Aorta (tissue), 5 donors: ENCODE measurements at places on chromosomes 12 and 14.

GRCh38 chr12:126588586-126589249 is 1523.5 kb downstream of the AACS start:
- no peak for DNase-seq

- DNase-seq: no peak
Measured at GRCh38 chr12:123807670-123808069, 45.6 kb downstream of the DNAH10 start.

- no peak for DNase-seq
Measured at GRCh38 chr14:52222901-52223300, 44.6 kb upstream of the PTGDR start.

- DNase-seq: no peak
Measured at GRCh38 chr12:101181776-101182175, 28.3 kb downstream of the SLC5A8 start.

GRCh38 chr12:58233886-58234285 is 292.5 kb downstream of the ATP23 start:
- no peak for DNase-seq

- no peak for DNase-seq
Measured at GRCh38 chr12:125518074-125518473, 452.8 kb downstream of the AACS start.

GRCh38 chr12:64780531-64781279 is 21.5 kb upstream of the GNS start:
- peak; percentile 81 for DNase-seq

GRCh38 chr12:13187399-13187798 is 9.1 kb upstream of the EMP1 start:
- no peak for DNase-seq

DNA sequence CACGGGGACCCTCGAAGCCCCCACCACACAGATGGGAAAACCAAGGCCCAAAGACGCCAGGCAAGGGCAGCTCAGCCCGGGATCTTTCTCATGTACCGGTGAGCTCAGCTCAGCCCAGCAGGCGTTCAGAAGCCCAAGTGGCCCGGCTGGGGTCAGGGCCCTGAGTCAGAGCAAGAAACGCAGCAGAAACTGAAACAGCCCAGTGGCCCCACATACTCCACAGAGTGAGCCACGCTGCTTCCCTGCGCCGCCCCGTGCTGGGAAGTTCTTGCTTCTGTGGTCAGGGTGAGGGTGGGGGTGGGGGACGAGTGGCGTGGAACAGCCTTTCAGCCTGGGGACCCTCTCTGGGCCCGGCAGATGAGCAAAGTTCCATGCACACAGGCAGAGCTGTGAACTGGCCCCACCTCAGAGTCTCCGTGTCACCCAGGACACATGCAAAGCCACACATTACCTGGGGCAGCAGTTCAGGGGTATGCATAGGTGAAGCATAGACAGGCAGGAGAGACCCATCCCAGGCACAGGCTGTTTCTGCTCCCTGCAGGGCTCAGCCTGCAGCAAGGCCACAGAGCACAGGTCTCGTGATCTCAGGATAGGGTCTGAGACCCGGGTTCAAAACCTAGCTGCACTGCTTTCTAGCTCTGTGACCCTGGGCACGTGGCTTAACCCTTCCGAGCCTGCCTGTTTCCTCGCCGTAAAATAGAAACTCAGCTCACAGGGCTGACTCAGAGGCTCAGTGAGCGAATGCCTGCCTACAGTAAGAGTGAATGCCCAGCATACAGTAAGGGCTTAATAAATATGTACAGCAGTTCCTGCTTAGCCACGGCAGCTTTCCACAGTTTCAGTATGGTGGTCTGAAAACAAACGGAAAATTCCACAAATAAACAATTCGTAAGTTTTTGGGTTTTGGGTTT is 21.6 kb downstream of the NCOR2 start:
- DNase-seq: peak; percentile 82
